ENCODE measurements at places on chromosomes 2 and 18.

- peak; percentile 74 for DNase-seq
Measured at GRCh38 chr2:48414980-48415835, 114.7 kb upstream of the STON1 start.

- DNase-seq, result no peak
Measured at GRCh38 chr2:160517731-160518130, 24.1 kb upstream of the RBMS1 start.

GRCh38 chr2:218856167-218856895 is 3.3 kb upstream of the WNT6 start:
- no peak for DNase-seq

GRCh38 chr2:3753561-3753960 is 50.2 kb downstream of the DCDC2C start:
- no peak for DNase-seq

DNA sequence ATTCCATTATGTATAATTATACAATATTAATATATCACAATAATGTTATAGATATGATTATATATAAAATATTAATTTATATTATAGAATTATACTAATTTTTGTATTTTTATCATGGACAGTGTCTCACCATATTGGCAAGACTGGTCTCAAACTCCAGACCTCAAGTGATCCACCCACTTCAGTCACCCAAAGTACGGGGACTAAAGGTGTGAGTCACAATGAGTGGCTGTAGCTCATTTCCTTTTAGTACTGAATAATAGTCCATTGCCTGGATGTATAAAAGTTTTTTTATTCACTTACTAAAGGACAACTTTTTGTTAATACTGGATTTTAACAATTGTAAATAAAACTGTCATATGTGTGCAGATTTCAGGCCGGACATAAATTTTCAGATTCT is 417.6 kb upstream of the LINC00305 start:
- DNase-seq, result no peak

GRCh38 chr2:113255140-113256070 is 23.3 kb downstream of the PAX8 start:
- DNase-seq, result no peak

DNA sequence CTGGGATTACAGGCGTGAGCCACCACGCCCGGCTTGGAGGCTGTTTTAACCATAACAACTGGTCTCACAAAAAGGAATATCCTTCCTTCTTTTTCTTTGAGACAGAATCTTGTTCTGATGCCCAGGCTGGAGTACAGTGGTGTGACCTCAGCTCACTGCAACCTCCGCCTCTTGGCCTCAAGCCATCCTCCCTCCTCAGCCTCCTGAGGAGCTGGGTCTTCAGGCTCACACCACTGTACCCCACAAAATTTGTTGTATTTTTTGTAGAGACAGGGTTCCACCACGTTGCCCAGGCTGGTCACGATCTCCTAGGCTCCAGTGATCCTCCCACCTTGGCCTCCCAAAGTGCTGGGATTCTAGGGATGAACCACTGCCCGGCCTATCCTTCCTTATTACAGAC is 21.7 kb downstream of the CTIF start:
- no peak for DNase-seq

DNA sequence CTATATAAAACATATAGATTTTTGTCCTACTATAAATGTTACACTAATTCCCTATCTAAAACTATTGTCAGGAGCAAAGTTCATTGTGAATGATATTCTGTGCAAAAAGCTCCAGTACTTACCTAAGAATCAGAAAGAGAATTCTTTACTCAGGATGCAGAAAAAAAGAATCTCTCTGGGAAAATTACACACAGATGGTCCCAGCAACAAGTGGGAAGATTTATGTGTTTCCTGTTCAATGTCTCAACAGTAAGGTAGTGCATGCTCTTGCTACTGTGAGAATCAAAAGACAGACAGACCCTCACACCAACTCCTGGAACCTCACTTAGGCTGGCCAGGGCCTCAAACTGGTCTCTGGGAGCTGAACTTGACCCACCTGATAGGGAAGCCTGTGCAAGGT is 11.2 kb upstream of the NAPG start:
- DNase-seq, result no peak

- DNase-seq, result no peak
Measured at GRCh38 chr18:23703987-23704384, 14.7 kb downstream of the LAMA3 start.

GRCh38 chr2:235609321-235609720 is 115.5 kb downstream of the AGAP1 start:
- DNase-seq, result no peak

DNA sequence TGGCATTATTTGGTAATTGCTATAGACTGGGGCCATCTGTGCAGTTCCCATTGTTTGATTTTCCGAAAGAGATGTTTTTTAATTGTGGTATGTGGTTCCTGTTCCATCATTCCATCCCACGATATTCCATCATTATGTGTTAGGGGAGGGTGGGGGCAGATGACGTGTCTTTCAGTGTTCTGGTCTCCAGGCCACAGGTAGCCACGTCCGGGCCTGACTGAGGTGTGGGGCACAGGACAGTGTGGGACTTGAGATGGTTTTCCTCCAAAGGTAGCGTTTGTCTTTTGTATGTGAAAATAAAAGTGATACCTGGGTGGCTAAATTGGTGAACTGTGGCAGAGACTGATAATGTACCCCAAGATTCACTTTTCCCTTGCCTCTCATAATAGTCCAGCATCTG is 192.2 kb upstream of the HAAO start:
- DNase-seq, result no peak

GRCh38 chr2:135985826-135986393 is 484 bp upstream of the DARS1 start:
- DNase-seq, result peak; percentile 73

DNA sequence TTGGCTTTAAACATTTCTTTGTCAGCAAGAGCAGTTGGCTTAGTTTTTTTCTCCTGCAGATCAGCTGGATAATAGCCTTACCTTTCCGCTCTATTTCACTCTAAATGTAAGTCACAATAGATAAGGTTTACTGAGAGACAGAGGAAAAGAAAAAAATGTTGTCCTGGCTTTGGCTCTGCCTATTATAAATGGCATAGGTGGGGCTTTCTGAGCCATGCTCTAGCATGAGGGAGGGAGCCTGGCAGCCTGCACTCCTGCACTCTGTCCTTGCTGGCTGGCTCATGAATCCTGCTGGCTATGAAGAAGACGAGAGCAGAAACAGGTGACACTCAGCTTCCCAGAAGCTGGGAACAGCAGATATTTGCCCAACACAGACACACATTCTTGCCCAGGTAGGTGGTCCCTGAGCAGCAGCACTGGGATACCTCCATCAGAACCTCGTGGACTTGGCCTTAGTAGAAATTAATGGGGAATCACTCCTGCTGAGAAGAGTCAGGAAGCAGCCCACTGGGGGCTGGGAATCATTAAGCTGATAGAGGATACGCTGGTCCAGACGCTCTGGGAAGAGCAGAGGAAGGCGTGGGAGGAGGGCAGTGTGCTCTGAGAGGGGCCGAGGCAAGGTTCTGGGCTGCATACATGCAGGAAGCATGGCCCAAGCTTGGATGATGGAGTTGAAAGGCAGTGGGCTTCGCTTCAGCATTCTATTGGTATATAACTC is 514.4 kb upstream of the HS6ST1 start:
- DNase-seq, result no peak

DNA sequence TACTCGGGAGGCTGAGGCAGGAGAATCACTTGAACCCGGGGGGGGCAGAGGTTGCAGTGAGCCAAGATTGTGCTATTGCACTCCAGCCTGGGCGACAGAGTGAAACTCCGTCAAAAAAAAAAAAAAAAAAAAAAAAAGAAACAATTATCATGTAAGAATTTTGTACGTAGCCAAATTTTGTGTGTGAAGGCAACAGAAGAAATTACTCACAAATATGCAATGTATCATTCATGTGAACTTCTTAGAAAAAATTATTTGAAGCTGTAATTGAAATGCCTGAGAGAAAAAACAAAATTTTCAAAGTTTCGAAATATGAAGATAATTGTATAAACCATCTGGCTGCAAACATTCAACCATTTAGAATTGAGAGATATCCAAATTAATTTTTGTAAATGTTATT is 204.8 kb upstream of the PARD3B start:
- no peak for DNase-seq

- no peak for DNase-seq
Measured at GRCh38 chr2:239647052-239647819, 246.4 kb upstream of the HDAC4 start.

- DNase-seq, result no peak
Measured at GRCh38 chr2:119819846-119820245, 60.1 kb downstream of the PTPN4 start.

DNA sequence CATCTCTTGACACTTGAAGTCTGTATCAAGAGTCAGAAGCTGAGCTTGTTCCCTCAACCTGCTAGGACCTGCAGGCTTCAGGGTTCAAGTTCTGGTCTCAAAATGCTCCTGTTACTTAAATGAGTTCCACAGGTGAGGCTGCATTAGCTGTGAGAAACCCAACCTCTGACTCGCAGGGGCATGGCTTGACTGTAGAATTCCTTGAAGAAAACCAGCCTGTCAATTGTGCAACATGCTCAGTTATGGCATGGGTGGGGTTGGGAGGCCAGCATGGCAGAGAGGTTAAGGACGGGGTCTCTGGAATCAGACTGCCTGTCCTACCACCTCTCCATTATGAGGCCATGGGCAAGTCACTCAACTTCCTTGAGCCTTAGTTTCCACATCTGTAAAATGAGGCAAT is 235.8 kb downstream of the EN1 start:
- DNase-seq, result no peak

DNA sequence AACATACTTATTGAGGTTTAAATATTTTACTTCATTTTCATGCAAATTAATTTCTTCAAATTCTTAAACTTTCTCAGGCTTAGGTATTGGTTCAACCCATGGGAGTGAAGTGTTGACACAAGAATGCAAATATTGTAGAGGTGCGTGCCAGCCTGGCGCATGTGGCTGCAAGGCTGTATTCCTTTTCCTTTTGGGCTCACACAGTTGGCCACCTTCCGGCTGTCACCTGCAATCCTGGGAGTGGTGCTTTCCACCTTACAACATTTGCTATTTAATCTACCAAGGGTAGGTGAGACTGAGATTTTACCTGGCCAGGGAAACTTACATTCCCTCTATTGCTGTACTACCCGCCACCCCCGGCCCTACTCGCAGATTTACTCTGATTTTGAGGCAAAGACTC is 141.1 kb downstream of the DCC start:
- no peak for DNase-seq

- DNase-seq, result no peak
Measured at GRCh38 chr18:50662775-50663383, 103.0 kb downstream of the MAPK4 start.

Data from AML-193 (cell line).